ENCODE measurements at places on chromosomes 6 and 20.
A peak's percentile ranks its signal among the peaks of the same experiment; 100 is the strongest.

DNA sequence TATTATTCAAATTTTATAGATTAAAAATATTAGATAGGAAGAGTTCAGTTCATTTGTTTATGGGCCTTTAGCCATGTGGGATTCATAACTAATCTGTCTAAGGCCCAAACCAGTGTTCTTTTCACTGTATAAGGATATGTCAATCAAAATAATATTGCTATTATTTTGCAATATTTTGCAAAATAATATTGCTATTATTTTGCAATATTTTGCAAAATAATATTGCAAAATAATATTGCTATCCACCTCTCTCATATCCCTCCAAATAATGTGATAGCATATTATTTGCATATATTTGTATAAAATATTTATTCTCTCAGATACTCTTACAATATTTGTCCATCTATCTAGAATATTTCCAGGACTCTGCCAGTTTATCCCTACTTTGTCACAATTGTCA is 595.3 kb upstream of the PTCHD4 start:
- DNase-seq, result no peak

- DNase-seq, result no peak
Measured at GRCh38 chr6:21769405-21769861, 175.9 kb downstream of the SOX4 start.

GRCh38 chr6:10586302-10586701 is 65.2 kb downstream of the GCNT2 start:
- no peak for DNase-seq

DNA sequence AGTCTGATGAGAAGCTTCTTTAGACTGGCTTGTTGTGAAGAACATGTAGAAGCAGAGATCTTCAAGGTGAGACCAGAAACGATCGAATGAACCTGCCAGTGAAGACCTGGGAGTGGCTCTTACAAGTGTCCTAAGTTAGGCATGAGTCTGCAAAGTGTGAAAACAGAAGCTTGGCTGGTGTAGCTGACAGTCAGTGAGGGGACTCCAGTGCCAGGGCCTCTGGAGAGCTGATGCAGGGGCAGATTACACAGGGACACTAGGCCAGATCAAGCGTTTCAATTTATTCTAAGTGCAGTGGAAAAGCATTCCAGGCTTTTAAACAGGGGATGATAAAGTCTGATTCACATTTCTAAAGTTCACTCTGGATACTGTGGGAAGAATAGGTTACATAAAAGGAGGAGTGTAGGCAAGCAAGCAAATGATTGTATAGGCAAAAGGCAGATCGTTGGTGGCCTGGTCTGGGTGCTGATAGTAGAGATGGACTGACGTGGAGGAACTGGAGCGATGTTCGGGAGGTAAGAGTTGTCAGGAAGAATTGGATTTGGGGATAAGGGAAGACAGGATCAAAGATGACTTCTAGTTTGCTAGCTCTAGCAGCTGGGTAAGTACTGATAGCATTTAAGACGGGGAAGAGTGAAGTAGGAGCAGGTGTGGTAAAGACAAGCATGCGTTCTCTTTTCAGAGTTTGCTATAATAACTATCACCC is 133.5 kb downstream of the MAN1A1 start:
- DNase-seq, result no peak

- no peak for DNase-seq
Measured at GRCh38 chr20:1644101-1644962, 13.2 kb downstream of the SIRPG start.

GRCh38 chr20:22368235-22368634 is 216.1 kb downstream of the FOXA2 start:
- DNase-seq, result no peak

DNA sequence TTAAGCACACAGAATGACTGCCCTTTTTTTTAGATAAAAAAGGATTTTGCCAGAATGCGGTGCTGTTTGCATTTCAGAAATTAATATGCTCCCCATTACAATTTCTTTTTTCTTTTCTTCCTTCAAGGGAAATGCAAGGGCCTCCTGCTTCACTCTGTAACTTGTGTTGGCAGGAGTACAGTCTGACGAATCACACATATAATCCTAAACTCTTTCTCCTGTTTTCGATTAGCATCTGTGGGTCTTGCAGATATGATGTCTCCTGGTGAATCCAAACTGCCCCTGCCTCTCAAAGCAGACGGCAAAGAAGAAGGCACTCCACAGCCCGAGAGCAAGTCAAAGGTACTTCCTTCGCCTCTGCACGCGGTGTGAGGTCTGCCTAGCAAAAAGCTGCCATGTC is 149.5 kb downstream of the TMEM242 start:
- no peak for DNase-seq

- DNase-seq, result peak; percentile 80
Measured at GRCh38 chr6:149934249-149935156, 7.3 kb upstream of the ULBP2 start.

GRCh38 chr6:111524735-111525134 is 41.7 kb upstream of the REV3L start:
- no peak for DNase-seq

DNA sequence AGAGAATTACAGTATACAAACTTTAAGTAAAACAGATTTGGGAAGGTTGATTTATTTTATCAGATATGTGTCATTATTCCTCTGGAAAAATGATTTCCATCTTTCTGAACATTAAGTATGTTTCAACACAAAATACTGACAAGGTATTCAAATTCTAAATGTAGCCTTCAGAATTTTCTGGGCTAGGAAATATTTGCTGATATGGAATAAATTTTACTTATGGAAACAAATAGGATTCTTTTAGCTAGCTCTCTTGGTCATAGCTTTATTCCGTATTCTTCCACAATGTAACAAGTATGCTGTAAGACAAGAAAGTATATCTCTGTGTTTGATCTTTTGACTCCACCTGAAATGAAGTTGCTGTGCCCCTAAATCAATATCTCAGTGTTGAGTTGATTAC is 1125.2 kb upstream of the CITED2 start:
- no peak for DNase-seq

- DNase-seq, result no peak
Measured at GRCh38 chr6:14365393-14365792, 247.8 kb downstream of the CD83 start.
